RKO (cell line): ENCODE measurements at places on chromosomes 16 and 17.

GRCh38 chr17:30908717-30909420 lies 2.8 kb upstream of the TEFM start:
- no peak for DNase-seq

- peak; percentile 43 for DNase-seq
Measured at GRCh38 chr17:31085563-31085962, 9.2 kb upstream of the NF1 start.

DNA sequence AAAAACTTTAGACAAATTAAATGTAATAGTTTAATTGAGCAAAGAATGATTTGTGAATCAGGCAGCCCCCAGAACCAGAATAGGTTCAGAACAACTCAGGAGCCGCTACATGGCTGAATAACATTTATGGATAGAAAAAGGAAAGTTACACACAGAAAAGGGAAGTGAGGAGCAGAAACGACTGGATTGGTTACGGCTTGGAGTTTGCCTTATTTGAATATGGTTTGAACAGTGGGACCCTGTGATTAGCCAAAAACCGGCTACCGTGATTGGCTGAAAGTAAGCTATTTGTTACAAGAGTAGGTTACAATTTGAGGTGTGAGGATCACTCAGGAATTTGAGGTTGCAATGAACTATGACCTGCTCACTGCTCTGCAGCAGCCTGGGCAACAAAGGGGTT lies 1139.8 kb downstream of the CDH11 start:
- DNase-seq, result no peak

- no peak for DNase-seq
Measured at GRCh38 chr16:68645494-68646388, 631 bp downstream of the CDH3 start.

- no peak for DNase-seq
Measured at GRCh38 chr16:67088551-67088950, 21.2 kb upstream of the PHAF1 start.
